ENCODE measurements at places on chromosomes 11 and 22. TPM values are rescaled to one million over a fixed set of nuclear protein-coding genes. Genes with fewer than 3 reads are reported as not detected.

Gene LIF
- total RNA-seq = 0.79 TPM

Gene TRMU
- total RNA-seq = 22.4 TPM

DNA sequence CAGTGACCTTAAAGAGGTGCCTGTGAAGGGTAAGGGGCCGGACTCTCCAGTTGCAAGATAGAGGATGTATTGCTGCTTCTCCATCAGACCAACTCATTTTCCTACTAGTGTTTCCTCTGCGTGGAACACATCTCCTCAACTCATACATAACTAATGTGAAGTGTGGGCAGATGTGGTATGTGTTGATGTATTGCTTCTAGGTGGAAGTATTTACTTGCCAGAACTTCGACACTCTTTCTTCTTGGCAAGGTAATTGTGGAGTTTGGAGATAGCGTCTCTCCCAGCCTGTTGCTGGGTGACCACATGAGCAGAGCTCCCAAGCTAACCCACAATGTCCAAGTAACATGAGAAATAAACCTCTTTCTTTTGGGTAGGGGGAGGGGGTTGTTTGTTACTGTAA, 456.9 kb downstream of the DYNC2H1 start:
- no peak overlapping the region for H3K4me3 ChIP-seq
- no peaks in the 10 kb centered on the region for H3K36me3 ChIP-seq
- H3K4me1 ChIP-seq = no peaks in the 10 kb centered on the region
- H3K27me3 ChIP-seq = no peaks in the 10 kb centered on the region
- H3K27ac ChIP-seq = no peak overlapping the region

DNA sequence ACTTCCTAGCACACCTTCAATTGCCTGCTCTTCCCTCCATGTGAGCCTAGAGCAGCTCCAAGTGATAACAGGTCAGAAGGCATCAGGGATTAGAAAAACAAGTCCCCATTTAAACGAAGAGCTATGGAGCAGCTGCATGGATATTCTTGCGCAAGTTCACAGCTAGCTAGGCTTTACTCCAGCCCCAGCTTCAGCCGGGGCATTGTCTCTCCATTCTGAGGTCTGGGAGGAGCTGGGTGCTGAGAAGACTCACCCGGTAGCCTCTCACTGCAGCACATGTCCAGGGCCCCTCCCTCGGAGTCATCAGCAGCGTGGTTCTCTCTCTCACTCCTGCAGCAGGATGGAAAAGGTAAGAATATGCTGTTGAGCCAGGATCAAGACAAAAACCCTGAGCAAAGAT, 26.0 kb downstream of the PTPN5 start:
- H3K27ac ChIP-seq = no peak overlapping the region
- no peak overlapping the region for H3K4me3 ChIP-seq
- no peak for DNase-seq
- peaks cover 14% of the 10 kb centered on the region for H3K4me1 ChIP-seq
